ENCODE measurements at places on chromosomes 3 and 15. TPM values are rescaled to one million over a fixed set of nuclear protein-coding genes. Genes with fewer than 3 reads are reported as not detected.

Gene PDZRN3
- 18.3 TPM for total RNA-seq

DNA sequence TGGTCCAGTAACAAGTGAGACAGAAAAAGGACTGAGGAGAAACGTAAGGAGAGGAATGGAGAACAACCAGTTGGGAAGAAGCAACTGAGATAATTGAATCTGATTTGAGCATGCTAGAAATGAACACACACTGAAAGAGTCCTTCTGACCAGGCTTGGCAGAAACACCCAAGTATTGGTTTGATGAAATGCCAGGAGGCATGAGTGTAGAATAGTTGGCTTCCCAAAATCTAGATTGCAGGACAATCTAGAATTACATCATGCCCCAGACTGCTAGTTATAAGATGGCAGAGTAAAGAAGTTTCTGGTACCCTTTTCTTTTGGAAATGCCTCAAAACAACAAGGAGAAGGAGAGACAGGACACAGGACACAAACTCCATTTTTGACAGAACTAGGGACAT lies 189.7 kb upstream of the STT3B start:
- peak; percentile 58 for DNase-seq

Gene MAPK6
- 86.9 TPM for total RNA-seq

Gene COL7A1
- total RNA-seq, result 12.7 TPM

DNA sequence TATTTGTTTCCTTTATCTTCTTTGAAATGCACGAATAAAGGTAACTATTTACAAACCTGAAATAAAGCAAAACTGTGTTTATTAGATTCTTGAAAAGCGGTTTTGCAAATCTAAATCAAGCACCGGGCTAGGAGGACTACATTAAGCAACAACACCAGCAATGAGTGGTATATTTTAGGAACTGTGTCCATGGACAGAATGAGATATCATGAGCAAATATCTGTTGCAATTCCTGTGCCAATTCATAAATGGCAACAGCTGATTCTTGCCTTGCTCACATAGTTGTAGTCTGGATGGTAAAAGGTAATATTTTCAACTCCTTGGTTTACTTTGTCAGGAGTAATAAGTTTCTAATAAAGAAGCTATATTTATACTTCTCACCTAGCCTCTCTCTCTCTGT lies 403.3 kb downstream of the LPP start:
- no peak for DNase-seq

Gene SLC15A2
- total RNA-seq, result 0.29 TPM

DNA sequence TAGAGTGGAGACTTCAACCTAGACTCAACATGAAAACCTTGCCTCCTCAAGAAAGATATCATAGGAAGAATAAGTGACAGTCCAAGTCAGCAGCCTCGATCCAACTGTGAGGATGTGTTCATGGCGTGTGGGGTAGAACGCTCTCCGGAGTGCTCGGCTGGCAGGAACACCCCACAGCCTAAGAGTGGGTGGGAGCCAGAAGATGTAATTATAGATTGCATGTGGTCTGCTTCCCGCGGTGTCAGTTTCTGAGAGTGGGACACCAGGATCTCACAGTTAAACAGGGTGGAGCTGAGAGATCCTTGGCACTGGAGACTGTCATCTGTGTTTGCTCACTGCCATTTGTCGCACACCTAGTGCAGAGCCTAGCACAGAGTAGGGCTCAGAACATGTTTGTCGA lies 158.0 kb downstream of the CTNNB1 start:
- DNase-seq, result no peak

Gene OR5K2
- not detected for total RNA-seq

Gene SPSB4
- total RNA-seq, result not detected

DNA sequence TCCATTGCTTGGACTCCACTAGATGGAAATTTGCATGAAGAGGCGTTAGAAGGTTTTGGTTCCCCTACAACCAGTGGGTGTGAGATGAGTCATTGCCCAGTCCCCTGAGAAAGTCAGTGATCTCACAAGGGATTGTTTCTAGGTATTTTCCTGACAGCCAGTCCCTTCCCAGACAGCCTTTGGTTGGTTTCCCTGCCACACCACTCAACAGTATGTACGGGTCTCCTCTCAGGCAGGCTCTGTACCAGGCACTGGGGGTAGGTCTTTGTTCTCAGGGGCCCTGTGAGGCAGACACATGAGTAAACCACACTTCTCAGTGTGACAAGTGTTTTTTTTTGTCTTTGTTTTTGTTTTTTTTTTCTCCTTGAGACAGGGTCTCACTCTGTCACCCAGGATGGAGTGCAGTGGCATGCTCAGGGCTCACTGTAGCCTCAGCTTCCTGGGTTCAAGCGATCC lies 4.0 kb downstream of the LAMP3 start:
- peak; percentile 96 for DNase-seq

DNA sequence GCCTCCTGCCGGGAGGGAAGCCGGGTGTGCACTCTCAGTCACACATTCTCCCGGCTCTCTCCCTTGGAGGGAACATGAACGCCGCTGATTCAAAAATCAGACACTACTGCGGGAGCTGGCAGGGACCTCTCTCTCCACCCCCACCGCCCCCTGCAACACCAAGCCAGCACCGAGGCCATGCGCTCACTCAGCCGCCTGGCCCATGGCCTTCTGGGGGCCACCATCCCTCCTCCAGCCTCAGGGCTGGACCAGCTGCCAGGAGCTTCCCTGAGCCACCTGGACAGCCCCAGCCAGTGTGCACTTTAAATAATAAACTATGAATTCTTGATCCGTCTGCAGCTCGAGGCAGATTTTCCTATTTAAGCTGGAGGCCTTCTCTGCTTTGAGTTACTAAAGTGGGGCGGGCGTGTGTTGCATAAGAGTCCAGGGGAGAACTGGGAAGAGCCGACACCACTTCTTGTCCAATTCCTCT lies 30.6 kb downstream of the ADAMTS17 start:
- DNase-seq, result no peak

Gene DOCK3
- total RNA-seq, result 0.36 TPM

Gene C3orf20
- total RNA-seq, result under 0.01 TPM

DNA sequence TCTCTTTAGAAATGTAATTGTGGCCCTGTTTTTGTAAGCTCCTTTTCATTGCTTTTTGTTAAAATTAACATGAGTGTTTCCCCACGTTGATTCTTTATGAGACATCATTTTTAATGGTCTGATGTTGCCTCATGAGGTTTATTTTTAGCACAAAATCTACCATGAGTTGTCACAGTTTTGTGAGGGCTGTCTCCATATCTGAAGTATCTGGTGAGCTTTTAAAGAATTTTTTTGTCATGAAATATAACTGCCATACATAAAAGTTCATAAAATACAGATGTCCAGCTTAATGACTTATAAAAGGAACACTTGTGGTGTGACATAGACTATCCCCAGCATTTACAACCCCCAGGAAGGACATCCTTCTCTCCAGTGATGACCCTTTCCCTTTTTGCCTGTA lies 34.3 kb upstream of the CEMIP start:
- peak; percentile 66 for DNase-seq

Gene SLC24A5
- total RNA-seq, result not detected

GRCh38 chr15:67937153-67937761 lies 97.4 kb upstream of the RNU6-1 start:
- no peak for DNase-seq

Gene ATP13A4
- not detected for total RNA-seq

Gene RBP2
- total RNA-seq, result not detected

Gene ARL8B
- 90.8 TPM for total RNA-seq
